ENCODE measurements at places on chromosomes 4 and X.

- H3K27me3 ChIP-seq: peaks cover 5% of the 10 kb centered on the region
- H3K4me1 ChIP-seq: no peaks in the 10 kb centered on the region
- no peak for DNase-seq
- H3K4me3 ChIP-seq: no peak overlapping the region
- no peaks in the 10 kb centered on the region for H3K36me3 ChIP-seq
Measured at GRCh38 chrX:13891377-13892140, 74.7 kb upstream of the GPM6B start.

- H3K4me1 ChIP-seq: peaks cover 4% of the 10 kb centered on the region
- H3K4me3 ChIP-seq: no peak overlapping the region
- H3K36me3 ChIP-seq: no peaks in the 10 kb centered on the region
- no peak for DNase-seq
- H3K27me3 ChIP-seq: peaks cover 36% of the 10 kb centered on the region
- no peak overlapping the region for H3K27ac ChIP-seq
Measured at GRCh38 chr4:185721190-185722028, 90.6 kb downstream of the SORBS2 start.

GRCh38 chr4:42654631-42655268 lies 2.2 kb downstream of the ATP8A1 start:
- peak overlapping the region; percentile 95 for H3K4me3 ChIP-seq
- H3K4me1 ChIP-seq: peaks cover 31% of the 10 kb centered on the region
- H3K27ac ChIP-seq: peak overlapping the region; percentile 32
- peaks cover 6% of the 10 kb centered on the region for H3K36me3 ChIP-seq

- no peaks in the 10 kb centered on the region for H3K36me3 ChIP-seq
- DNase-seq: no peak
- no peak overlapping the region for H3K4me3 ChIP-seq
Measured at GRCh38 chr4:15186806-15187205, 184.5 kb downstream of the CPEB2 start.

- H3K4me3 ChIP-seq: peak within 1 kb of the TSS; percentile 90
- H3K27me3 ChIP-seq: no peaks in the 10 kb centered on the region
- H3K27ac ChIP-seq: peak within 1 kb of the TSS; percentile 81
Measured at GRCh38 chrX:75522565-75523431, at the start of gene ZDHHC15. Gene ZDHHC15, minus strand, starts transcription at chrX:75523037. Its CDS starts 13 bp downstream, at chrX:75523024.

DNA sequence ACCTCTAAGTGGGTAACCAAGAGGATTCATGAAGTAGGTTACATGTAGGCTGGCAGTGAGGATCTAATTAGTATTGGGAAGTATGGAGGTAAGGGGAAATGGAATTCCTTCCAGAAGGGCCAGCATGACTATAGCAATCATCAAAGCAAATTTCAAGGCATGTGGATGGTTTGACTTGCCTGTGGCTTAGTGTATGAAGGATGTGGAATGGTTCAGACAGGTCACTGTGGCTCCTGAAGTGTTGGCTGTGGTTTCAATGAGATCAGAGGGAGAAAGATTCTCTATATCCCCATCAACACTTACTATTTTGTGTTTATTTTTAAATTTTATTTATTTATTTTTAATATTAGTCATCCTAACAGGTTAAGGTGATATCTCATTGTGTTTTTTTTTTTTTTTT lies 121.6 kb upstream of the TBC1D9 start:
- no peaks in the 10 kb centered on the region for H3K4me1 ChIP-seq
- no peak overlapping the region for H3K27ac ChIP-seq
- no peak for DNase-seq
- H3K36me3 ChIP-seq: peaks cover 4% of the 10 kb centered on the region
- no peaks in the 10 kb centered on the region for H3K27me3 ChIP-seq

DNA sequence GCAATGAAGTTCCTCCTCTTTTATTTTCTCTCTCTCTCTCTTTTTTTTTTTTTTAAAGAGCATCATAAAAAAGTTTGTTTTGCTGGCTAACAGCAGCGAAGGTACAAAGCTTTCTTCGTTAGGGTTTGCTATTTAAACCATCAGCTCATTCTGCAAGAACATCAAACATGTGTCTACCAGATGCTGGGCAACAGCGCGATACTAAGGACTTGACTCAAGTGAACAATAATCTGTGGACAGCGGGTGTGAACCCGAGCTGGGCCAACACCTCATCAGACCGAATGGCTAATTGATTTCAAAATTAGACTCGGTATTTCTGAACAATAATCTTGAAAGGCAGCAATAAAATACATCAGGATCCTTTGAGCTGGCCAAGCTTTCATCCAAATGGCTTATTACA lies 246.4 kb downstream of the FBXO8 start:
- no peak overlapping the region for H3K4me3 ChIP-seq
- H3K4me1 ChIP-seq: no peaks in the 10 kb centered on the region
- H3K36me3 ChIP-seq: no peaks in the 10 kb centered on the region
- no peak overlapping the region for H3K27ac ChIP-seq
- no peak for DNase-seq
- peaks cover 11% of the 10 kb centered on the region for H3K27me3 ChIP-seq

- H3K4me3 ChIP-seq: no peak overlapping the region
- H3K4me1 ChIP-seq: no peaks in the 10 kb centered on the region
- H3K36me3 ChIP-seq: no peaks in the 10 kb centered on the region
- no peak overlapping the region for H3K27ac ChIP-seq
Measured at GRCh38 chrX:104728456-104728855, 162.5 kb downstream of the IL1RAPL2 start.

DNA sequence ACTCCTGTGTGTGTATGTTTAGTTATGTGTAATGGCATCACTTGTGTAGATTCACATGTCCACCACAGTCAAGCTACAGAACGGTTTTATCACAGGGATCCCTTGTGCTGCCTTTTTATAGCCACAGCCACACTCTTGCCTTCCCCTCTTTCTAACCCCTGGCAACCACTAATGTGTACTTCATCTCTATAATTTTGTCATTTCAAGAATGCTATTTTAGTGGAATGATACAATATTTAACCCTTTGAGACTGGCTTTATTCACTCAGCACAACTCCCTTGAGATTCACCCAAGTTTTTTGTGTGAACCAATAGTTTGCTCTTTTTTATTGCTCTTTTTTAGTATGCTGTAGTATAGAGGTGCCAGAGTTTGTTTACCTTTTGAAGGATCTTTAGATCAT lies 112.1 kb downstream of the CDKL5 start:
- no peaks in the 10 kb centered on the region for H3K4me1 ChIP-seq
- H3K4me3 ChIP-seq: no peak overlapping the region
- DNase-seq: no peak
- H3K36me3 ChIP-seq: no peaks in the 10 kb centered on the region

- no peaks in the 10 kb centered on the region for H3K27me3 ChIP-seq
- no peak overlapping the region for H3K4me3 ChIP-seq
- H3K36me3 ChIP-seq: no peaks in the 10 kb centered on the region
- no peaks in the 10 kb centered on the region for H3K4me1 ChIP-seq
Measured at GRCh38 chr4:119559044-119559647, 69.5 kb downstream of the PDE5A start.

- no peaks in the 10 kb centered on the region for H3K4me1 ChIP-seq
- H3K27me3 ChIP-seq: no peaks in the 10 kb centered on the region
- H3K27ac ChIP-seq: no peak overlapping the region
- no peaks in the 10 kb centered on the region for H3K36me3 ChIP-seq
- H3K4me3 ChIP-seq: no peak overlapping the region
Measured at GRCh38 chrX:121903961-121904360, 856.6 kb downstream of the GLUD2 start.

DNA sequence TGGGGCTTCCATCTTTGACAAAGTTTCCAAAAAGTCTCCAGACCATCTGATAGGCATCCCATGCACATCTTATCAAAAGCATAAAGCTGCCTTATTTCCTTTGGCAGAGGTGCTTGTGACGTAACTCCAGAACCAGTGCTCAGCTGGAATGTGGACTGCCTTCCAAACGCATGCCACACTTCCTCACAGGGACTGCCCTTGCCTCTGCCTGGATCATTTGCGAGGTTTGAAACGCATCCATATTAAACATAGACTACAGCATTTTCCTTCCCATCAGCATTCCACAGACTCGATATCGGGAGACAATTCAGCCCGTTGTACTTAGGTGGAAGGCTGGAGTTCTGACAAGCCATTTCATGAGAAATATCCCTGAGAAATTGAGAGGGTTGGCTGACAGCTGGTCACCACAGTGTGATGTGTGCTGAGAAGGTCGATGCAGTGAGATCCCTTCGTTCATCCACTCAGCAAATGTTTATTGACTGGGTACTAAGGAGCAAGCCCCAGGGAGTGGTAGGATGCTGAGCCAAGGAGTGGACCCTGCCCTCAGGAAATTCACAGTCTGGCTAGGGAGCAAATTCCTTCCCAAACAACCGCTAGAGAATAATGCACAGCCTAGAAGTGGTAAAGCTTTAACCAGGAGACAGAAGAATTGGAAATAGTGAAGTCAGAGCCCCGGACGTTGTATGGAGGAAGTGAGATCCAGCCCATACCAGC lies 376.0 kb downstream of the BCOR start:
- no peak overlapping the region for H3K4me3 ChIP-seq
- peaks cover 3% of the 10 kb centered on the region for H3K36me3 ChIP-seq
- no peak for DNase-seq
- no peak overlapping the region for H3K27ac ChIP-seq
- H3K4me1 ChIP-seq: peaks cover 2% of the 10 kb centered on the region
- H3K27me3 ChIP-seq: no peaks in the 10 kb centered on the region

DNA sequence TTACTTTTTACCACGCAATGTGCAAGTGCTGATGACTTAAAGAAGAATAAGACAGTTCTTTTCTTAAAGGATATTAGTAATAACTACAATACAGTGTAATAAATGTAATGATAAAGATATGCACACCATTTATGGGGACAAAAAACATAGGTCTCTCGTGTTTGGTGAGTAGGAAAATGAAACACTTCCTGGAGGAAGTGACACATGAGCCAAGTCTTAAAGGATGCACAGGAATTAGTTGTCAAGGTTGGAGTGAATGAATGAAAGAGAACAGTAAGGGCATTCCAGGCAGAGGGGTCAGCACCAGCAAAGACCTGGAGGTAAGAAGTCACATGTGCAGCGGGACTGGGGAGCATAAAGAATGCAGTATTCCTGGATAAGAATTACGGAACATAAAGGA lies 112.7 kb downstream of the SH3RF1 start:
- no peaks in the 10 kb centered on the region for H3K4me1 ChIP-seq
- H3K27ac ChIP-seq: no peak overlapping the region
- peaks cover 50% of the 10 kb centered on the region for H3K27me3 ChIP-seq
- no peak overlapping the region for H3K4me3 ChIP-seq
- peaks cover 2% of the 10 kb centered on the region for H3K36me3 ChIP-seq
- DNase-seq: no peak

DNA sequence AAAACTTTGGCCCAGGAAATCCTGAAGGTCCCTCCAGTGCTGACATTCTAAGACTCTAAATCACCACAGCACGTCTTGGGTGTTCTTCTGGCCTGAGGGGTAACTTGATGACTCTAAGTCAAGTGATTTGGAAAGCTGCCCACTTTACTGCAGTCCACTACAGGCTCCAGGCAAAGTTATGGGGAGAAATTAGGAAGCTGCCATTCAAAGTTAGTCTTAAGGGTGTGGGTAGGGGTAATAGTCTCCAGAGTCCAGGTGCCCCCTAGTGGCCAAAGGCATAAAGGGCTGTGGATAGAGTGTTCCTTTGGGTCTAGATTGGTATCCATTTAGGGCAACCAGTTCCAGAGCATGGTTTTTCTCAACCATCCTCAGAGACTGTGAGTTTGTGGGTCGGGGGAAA lies 38.7 kb upstream of the SLC16A2 start:
- peaks cover 5% of the 10 kb centered on the region for H3K27me3 ChIP-seq
- H3K4me1 ChIP-seq: no peaks in the 10 kb centered on the region
- peak; percentile 35 for DNase-seq
- no peaks in the 10 kb centered on the region for H3K36me3 ChIP-seq
- no peak overlapping the region for H3K4me3 ChIP-seq
- no peak overlapping the region for H3K27ac ChIP-seq

DNA sequence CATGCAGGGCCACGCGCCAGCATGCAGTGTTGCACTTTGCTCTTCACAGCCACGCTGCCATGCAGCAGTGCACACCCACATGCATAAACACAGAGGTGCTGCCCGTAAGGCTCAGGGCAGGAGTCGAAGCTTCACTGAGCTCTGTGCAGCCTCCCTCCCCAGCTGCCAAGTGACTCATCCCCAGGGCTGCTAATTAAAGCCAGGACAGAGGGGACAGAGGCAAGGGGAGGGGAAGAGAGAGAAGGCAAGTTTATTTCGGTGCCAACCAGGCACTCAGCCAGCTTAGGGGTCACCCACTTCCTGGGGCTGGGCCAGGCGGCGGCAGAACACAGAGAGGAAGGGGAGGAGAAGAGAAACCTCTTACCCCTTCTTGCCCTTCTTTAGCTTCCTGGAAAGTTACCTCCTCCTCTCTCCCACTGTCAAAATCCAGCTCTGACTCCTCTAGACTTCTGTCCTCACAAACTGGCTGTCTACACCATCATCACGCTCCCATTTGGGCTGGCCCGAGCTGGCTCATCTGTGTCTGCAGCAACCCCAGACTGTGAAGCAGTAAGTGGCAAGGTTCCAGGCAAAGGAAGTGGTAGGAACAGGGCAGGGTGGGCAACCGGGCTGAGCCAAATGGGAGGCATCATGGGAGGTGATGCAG lies 6.2 kb upstream of the IQSEC2 start:
- H3K27me3 ChIP-seq: peaks cover 4% of the 10 kb centered on the region
- DNase-seq: no peak
- H3K27ac ChIP-seq: peak overlapping the region; percentile 24
- H3K36me3 ChIP-seq: no peaks in the 10 kb centered on the region

DNA sequence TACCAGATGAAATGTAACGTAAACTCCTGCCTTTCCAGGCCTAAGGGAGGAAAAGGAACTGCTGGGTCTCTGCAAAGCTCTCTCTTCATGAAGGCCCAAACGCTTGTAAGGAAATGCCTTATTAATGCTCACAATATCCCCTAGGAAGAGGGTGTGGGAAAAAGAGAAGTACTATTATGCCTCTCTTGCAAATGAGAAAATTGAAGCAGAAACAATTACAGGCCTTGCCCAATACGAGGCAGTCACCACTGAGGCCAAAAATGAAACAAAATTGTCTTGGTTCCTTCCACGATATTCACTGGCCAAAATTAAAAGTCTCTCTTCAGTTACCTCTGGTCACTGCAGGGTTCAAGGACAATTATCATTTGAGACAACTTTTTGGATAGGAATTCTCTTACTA lies 3.2 kb downstream of the SCARB2 start:
- no peaks in the 10 kb centered on the region for H3K36me3 ChIP-seq
- H3K4me3 ChIP-seq: no peak overlapping the region
- H3K27me3 ChIP-seq: no peaks in the 10 kb centered on the region
- DNase-seq: no peak
- H3K4me1 ChIP-seq: peaks cover 44% of the 10 kb centered on the region

DNA sequence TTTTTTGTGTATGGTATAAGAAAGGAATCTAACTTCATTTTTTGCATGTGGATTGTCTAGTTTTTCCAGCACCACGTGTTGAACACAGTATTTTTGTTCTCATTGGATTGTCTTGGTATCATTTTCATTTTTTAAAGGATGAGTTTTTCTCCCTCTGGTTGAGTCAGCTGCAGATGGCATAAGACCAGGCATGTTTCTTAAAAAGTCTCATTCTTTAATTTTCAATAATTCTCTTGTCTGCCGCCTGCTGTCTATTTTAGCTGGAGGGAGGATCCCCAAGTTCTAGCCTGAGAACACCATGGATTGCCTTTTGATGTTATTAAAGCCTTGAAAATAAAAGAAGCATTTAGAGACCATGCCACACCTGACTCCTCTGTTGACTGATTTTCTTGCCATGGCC lies 263.8 kb downstream of the ARHGAP24 start:
- H3K27me3 ChIP-seq: peaks cover 4% of the 10 kb centered on the region
- DNase-seq: no peak
- H3K4me1 ChIP-seq: no peaks in the 10 kb centered on the region
- no peak overlapping the region for H3K27ac ChIP-seq
- no peaks in the 10 kb centered on the region for H3K36me3 ChIP-seq

All from T-helper 17 cell (primary cell).